Endothelial cell (in vitro differentiated cells): ENCODE measurements at places on chromosomes 2 and 18.

GRCh38 chr2:16247326-16248122, 307.2 kb downstream of the MYCN start:
- DNase-seq, result no peak

DNA sequence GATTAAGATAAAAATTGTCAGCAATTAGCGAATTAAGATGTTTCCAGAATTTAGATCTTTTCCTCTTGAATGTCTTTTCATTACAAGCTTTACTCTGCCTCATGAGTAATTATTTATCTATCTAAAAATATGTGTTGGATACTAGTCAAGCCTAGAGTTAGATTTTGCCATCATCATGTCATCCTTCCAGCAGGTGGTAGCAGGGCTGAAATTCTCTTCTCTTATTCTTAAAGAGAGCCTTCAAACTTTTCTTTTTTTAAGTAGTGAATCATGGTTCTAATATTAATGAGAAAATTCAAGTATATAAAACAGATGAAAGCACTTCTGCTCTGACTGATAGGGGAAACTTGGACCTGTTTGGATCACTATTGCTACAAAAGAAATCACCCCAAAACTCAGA, 240.7 kb upstream of the EPAS1 start:
- DNase-seq, result no peak

DNA sequence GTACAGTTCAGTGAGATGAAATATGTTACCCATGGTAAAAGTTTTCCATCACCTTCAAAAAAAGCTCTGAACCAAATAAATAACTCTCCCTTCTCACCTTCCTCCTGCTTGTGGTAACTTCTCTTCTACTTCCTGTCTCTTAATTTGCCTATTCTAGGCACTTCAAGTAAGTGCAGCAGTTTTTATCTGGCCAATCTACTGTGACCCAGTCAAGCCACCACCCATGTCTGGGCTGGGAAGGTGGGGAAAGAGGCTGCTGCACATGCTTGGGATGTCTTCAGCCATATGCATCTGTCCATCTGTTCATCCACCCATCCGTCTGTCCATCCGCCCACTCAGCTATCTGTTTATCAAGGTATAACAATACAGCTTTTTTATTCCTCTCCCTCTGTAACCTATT, 31.6 kb downstream of the ZNF532 start:
- DNase-seq, result no peak

- no peak for DNase-seq
Measured at GRCh38 chr2:183093857-183094657, 15.5 kb downstream of the DUSP19 start.
